ENCODE measurements at places on chromosomes 7 and 10.

GRCh38 chr7:50284296-50284695 is 20.2 kb upstream of the IKZF1 start:
- DNase-seq = no peak

DNA sequence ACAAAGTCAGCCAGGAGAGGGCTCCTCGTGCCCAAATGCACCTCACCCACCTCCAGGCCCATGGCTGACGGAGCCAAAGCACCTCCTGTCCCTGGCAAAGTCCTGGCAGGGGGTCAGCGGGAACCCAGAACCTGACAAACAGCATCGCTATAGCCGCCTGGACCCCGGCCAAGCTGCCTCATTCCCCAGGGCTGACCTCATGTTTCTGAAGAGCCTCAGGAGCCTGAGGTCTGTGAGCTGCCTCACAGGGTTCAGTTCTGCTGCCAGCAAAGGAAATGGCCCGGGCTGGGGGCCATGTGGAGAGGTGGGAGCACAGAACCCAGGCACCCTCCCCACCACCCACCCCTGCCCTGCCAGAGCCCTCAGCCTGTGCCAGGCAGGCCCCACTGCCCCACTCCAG is 4.2 kb upstream of the NANOS1 start:
- no peak for DNase-seq

DNA sequence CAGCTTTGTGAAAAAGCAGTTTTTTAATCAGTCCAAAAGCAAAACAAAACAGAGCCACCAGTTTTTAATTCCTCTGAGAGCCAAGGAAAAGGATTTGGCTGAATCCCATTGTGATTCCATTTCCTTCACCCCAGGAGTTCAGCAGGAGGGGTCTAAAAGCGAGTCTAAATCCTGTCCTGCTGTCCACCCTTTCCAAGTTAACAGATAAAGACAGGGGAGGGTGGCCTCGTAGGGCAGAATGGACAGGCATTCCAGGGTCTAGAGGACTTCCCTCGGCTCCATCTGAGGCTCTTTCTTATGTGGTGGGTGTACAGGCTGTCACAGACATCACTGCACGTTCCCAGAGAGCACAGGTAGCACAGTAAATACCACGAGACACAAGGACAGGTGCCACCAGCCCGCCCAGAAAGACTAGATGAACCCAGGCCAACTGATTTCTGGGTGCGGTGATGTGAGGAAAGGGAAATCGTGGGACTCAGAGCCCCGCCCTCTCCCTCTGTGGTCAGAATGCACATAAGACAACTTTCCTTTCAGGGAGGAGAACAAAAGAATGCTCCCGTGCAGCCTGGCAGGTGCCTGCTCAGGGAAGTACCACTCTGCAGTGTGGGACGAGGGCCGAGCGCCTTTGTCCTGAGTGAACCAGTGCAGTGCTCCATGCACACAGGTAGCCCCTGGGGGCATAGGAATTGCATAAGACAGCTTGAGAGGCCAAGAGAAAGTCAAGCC is 119.7 kb downstream of the ABLIM1 start:
- peak; percentile 49 for DNase-seq

DNA sequence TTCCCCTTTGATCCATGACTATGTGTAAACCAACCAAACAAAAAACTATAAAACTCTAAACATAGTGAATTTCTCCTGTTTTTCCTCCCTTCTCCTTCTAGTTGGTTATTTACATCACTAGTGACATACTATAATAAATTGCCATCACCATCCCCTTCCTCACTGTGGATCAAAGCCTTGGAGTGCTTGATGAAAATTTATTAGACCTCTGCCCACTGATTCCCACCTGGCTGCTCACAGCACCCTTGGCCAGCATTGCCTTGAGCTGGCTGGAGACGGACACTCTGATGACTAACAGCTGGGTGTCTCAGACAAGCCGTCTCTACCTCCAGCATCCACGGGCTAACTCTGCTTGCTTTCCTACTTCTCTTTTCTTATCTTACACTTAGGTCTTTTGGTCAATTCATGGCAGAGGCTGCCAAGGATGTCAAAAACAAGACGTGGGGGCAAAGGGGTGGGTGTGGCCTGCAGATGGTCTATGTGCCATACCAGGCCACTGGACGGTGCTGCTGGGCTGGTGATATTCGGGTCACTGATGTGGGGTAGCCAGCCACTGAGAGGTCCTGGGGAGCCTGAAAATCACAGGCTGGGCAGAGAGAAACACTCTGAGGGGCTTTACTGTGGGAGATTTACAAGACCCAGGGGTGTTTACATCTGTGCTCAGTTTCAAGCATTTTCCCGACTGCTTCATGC is 207.8 kb downstream of the TAX1BP1 start:
- DNase-seq = no peak

DNA sequence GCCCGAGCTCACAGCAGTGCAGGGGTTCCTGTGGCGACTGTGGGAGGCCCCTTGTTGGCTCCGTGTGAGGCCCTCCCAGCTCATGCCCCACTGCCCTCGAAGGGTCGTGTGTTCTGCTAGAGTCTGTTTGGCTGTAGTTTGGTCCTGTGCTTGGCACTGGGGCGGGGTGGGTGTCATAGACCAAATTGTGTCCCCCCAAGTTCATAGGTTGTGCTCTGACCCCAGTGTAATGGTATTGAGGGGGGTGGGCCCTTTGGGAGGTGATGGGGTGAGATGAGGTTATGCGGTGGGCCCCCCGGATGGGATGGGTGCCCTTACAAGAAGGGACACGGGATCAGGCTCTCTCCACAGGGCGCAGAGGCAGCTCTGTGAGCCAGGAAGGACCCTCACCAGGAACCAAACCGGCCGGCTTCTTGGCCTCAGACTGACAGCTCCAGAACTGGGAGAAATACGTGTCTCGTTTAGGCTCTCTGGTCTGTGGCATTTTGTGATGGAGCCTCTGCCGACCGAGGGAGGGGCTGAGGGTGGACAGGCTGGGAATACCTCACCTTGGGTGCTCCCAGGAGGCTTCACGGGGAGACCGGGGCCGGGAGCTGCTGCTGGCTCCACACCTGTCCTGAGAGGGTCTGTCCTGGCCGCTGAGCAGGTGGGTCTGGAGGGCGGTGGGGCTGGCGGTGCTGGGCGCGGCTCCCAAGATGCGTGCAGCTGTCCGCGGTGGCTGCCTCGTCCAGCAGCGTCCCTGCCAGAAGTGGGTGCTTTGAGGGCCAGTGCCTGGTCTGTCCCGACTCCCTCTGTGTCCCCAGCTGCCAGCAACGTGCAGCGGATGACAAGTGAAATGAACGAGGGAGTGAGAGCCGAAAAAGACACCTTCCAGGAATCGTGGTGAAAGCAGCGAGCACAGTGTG is 89.4 kb downstream of the INPP5A start:
- no peak for DNase-seq

DNA sequence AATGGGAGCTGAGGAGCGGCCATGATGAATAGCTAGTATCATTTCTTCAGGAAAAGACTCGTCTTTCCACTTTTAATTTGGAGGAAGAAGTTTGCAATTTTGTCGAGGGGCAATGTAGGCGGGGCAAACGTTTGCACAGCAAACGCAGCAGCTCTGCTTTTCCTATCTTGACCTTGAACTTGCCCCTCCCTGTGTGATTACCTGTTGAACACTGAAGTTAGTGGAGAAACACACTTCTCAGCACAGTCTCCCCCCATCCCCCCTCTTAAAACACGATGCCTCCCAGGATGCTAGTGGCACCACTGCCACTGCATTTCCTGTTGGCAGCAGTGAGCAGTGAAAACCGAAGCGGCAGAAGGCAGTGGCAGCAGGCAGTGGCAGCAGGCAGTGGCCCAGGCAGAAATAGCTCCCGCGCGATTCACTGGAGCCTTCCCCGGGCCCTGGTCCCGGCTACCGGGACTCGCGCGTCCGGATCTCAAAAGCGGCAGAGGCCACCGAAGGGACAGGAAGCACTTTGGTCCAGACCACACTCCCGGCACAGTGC is at the start of gene EPDR1:
TSS of gene EPDR1 (plus strand) at position 336 of the 544 bp plus-strand sequence. CDS start 300 bp downstream, outside the sequence.
- no peak for DNase-seq

DNA sequence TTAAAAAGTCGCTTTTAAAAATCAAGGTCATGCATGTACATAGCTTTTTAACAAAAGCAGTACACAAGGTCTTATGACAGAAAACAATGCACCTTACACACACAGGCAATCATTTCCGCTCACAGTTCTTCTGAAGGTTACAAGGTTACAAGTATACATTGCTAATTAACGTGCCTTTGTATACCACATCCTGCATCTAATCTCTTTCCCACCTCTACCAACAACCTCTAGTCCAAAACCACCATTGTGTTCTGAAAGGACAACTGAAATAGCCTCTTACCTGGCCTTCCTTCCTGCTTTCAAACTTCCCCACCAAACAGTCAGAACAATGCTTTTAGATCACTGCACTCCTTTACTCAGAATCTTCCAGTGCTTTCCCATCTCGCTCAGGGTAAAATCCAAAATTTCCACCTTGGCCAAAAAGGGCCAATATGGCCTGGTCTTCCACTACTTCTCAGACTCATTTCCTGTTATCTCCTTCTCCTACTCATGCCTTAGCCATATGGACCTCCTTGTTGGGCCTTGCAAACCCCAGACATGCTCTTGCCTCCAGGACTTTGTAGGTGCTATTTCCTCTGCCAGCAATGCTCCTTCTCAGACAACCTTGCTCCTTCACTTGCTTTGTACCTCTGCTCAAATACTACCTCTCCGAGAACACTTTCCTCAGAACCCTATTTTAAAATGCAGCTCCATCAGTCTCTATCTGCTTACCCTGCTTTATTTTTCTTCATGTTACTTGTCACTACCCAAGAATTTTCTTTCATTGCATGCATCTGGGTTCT is 205.4 kb downstream of the DNAJC1 start:
- peak; percentile 9 for DNase-seq

DNA sequence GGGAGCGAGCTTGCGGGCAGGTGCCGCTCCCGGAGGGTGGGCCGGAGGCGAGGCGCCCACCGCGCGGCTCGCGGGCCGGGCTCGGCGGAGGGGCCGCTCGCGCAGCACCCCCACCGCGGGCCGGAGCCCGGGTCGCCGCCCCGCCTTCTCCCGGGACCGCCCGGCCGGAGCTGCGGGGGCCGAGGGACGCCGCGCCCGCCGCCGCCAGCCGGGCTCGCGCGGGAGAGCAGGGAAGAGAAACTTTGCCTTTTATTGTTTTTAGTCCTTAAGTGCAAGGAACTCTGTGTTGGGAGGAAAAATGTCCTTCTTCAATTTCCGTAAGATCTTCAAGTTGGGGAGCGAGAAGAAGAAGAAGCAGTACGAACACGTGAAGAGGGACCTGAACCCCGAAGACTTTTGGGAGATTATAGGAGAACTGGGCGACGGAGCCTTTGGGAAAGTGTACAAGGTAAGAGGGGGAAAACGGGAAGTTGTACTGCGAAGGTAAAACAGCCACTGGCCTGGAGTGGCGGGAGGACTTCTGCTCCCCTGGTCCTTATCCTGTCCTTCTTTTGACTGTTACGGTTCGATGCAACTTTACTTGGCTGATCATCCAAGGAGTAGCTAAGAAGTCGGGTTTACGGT is 620 bp downstream of the SLK start:
- no peak for DNase-seq

GRCh38 chr10:82813856-82814255 is 938.9 kb downstream of the NRG3 start:
- no peak for DNase-seq

DNA sequence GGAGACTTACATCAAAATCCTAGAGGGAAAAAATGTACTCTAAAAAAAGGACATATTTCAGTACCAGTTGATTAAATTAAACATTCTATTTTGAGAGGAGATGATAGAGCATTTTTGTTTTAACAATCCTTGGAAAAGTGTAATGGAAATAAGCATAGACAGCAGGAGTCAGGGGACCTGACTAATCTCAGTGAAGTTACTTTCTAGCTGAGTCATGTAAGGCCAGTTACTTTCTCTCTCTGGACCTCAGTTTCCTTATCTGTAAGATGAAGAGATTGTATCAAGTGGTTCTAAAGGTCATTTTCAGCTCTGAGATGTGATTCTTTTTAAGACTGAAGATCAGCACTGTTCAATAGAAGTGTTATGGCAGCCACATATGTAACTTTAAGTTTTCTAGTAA is 44.1 kb downstream of the VTI1A start:
- no peak for DNase-seq

DNA sequence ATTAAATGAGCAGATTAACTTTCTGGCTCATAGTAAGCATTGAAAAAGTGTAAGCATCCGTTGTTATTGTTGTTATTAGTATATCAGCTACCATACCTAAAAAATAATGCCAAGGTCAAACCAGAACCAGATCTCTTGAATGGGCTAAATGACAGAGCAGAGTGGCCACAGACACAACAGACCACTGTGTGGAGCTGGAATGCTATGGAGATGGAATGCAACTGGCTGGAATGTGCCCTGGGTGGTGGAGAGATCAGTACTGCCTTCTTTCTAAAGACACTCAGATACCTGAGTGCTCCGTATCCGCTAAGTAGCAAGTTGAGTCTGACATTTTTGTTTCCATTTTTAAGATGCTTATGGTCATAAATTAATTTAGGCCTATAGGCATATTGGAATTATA is 20.5 kb upstream of the DNAJB12 start:
- DNase-seq = no peak

DNA sequence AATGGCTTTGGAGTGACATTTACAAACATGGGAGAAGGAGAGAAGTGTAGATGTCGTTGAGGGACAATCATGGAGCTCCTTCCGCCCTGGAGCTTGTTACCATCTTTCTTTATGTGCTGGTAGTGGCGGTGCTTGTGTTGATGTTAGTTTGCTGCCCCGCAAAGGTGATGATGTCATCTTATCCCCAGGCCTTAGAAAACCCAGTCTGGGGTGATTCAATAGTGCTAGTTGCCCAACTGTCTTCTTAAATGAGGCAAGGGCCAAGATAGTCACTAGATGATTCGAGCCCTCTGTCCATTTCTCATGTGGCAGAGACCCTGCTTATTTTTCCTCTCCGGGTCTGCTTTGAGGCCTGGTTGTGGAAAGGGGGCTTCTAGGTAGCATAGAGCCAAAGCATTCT is 277.4 kb downstream of the CCSER2 start:
- DNase-seq = no peak

- DNase-seq = no peak
These were observed 6.9 kb downstream of the CISD1 start for GRCh38 chr10:58275908-58276307.

GRCh38 chr7:27118580-27118979 is 12.0 kb downstream of the HOXA4 start:
- DNase-seq = no peak

- no peak for DNase-seq
These were observed 41.5 kb upstream of the PRKCQ start for GRCh38 chr10:6621536-6621935.

- no peak for DNase-seq
These were observed 401.2 kb downstream of the SH2D4B start for GRCh38 chr10:80938903-80939302.

DNA sequence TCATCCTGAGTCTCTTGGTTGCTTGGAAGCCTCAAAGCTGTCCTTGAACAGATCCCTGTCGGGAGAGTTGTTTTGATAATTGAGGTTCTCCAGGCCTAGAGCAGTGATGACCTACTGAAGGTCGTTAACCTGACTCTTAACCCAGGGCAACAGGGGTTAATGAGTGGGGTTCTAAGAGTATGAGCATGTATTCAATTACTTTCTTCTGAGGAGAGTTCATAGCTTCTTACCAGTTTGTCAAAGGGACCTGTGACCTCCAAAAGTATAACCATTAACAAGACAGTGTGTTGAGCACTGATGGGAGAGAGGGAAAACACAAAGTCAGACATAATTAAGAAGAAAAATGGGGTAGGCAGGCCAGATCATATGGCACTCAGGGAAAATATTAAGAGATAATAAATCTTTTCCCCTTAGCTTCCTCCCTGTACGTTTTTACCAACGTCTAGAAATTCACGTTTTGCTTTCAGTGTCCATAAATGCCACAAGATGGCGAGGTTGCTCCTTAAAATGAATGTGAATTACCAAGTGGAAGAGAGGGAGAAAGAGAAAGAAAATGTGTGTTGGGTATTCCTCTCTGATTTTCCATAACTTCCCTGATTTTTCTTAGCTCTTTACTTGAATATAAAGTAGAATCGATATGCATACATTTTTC is 97.6 kb downstream of the SUGCT start:
- DNase-seq = no peak

- no peak for DNase-seq
These were observed 40.5 kb downstream of the ADRB1 start for GRCh38 chr10:114084215-114084614.
